ENCODE measurements at places on chromosomes 6 and 20. TPM values are rescaled to one million over a fixed set of nuclear protein-coding genes. Genes with fewer than 3 reads are reported as not detected.

The GJA1 gene
- 232 TPM for total RNA-seq

The CCR6 gene
- total RNA-seq: not detected

The UBD gene
- total RNA-seq: 9.2 TPM

The NR2E1 gene
- not detected for total RNA-seq

The NRN1 gene
- 34.5 TPM for total RNA-seq

The PYGB gene
- 128 TPM for total RNA-seq

The PKIB gene
- 8.5 TPM for total RNA-seq

The EPHA7 gene
- total RNA-seq: 0.53 TPM

The PAK5 gene
- not detected for total RNA-seq

The CDSN gene
- total RNA-seq: not detected

The EPB41L2 gene
- total RNA-seq: 91.5 TPM

The VSX1 gene
- not detected for total RNA-seq

The PLN gene
- not detected for total RNA-seq

The PAX1 gene
- total RNA-seq: not detected

The PRKN gene
- 0.93 TPM for total RNA-seq

The SLC35F1 gene
- not detected for total RNA-seq

The HBS1L gene
- 56.9 TPM for total RNA-seq

The TRIM31 gene
- total RNA-seq: not detected

The FAM162B gene
- total RNA-seq: 1.5 TPM

The NKAPL gene
- 0.99 TPM for total RNA-seq

Data from glomerular endothelial cell (primary cell).